ENCODE measurements at places on chromosomes 5 and 9. TPM values are rescaled to one million over a fixed set of nuclear protein-coding genes. Genes with fewer than 3 reads are reported as not detected.

Gene SGCD
- 3.2 TPM for total RNA-seq

Gene GFRA3
- total RNA-seq, result 0.82 TPM

Gene HEMGN
- not detected for total RNA-seq

Gene SLC6A3
- not detected for total RNA-seq

Gene ZDHHC11
- 2.7 TPM for total RNA-seq

Gene GMCL2
- total RNA-seq, result not detected

Gene ANGPTL2
- total RNA-seq, result 6.0 TPM

DNA sequence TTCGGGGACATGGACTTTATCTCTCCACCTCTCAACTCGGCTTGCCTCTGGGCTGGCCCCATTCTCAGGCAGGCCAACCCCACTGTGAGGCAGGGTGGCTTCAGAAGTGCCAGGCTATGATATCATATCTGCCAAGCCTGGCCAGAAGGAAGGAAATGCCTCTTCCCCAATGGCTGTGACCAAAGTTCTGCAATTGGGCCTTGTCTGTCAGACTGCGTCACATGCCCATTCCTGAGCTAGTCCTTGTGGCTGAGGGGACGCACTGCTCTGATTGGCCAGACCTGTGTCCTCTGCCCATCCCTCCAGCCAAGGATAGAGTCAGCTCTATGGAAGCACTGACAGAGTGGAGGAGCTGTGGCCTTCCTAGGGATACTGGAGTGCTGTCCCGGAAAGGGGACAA is 11.9 kb downstream of the SMIM23 start:
- DNase-seq, result no peak

- DNase-seq, result no peak
Observed at GRCh38 chr5:154844809-154845208, 5.6 kb downstream of the FAXDC2 start.

DNA sequence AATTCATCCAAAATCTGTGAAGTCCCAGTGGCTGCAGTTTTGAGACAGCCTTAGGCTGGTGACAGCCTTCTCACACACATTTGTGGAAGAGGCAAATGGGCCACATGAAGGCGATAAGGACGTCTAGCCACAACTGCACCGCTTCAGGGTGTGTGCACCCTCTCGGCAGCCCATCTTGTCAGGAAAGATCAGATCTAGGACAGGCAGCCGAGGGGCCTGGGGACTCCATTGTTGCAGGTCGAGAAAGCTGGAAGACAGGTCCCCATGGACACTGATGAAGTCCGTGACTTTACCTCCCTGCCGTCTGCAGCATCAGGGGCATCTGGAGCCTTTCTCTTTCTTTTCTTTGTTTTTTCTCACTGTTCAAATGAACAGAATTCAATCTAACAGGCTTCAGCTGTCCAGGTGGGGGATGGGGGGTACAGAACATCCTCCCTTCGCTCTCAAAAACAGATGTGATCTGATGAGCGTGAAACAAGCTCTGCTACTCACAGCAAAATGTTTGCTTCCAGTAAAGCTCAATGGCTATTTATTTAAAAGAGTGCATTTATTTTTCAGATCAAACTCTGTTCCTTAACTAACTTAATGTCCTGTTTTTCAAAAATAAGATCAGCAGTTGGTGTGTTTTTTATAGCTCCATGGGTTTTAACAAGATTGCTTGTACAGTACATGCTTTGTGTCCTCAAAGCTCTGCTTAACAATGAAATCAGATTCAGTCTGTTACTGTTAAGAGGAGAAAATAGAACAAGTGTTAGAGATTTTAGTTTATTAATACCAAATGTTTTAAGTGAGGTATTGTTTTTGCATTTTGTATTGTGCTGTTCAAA is 111.8 kb upstream of the OTULINL start:
- no peak for DNase-seq

DNA sequence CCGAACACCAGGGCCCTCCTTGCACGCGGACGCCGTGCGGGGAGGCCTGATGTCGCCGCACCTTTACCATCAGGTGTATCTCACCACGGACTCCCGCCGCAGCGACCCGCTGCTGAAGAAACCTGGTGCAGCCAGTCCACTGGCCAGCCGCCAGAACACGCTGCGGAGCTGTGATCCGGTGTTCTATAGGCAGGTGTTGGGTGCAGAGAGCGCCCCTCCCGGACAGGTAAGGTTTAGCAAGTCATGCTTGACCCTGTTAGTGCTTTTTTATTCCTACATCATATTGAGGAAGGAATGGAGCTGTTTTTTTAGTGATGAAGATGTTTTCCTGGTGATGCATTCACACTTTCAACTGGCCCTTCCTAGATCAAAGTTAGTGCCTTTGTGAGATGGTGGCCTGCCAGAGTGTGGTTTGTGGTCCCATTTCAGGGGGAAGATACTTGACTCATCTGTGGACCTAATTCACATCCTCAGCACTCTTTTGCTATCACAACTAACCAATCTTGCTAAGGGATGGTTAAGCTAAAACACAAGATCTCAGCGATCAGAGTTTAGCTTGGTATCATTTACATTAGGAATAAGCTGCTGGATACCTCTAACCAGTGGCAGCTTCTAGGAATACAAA is 2.7 kb downstream of the PCDHGC3 start:
- peak; percentile 91 for DNase-seq

GRCh38 chr9:138007918-138008841 is 130.6 kb downstream of the CACNA1B start:
- no peak for DNase-seq

DNA sequence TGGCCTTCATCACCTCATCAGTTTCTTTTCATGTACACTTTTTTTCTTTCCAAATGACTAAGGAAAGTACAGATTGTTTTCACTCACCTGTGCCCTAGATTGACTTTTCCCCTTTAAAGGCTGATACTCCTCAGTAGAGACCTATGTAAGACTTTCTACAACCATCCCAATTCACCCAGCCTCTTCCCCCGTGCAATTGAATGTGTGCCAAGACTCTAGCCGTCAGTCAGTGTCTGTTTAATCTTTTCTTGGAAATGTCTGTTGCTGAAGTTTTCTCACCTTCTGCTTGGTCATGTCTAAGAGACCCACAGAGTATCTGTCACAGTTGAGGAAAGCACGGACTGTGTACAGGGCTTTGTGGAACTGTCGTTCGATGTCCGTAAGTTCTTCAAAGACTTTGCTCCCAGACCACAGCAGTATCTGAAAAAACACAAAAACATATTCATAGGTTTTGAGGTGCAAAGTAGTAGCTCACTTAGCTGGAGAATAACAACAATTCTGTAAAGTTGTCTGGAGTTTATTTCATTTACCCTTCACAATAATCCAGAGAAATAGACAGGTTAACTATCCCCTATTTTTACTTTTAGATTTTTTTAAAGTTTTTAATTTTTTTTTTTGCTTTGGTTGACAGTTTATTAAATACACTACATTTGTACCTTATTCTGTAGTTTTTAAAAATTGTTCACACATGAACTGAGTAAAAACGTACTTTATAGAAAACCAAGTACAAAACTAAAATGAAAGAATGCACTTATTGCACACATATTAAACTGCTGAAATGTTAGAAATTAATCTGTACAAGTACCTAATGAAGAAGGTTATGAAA is 13.6 kb downstream of the PDE6A start:
- no peak for DNase-seq

- DNase-seq, result peak; percentile 0
Observed at GRCh38 chr5:180115326-180116076, 43.9 kb upstream of the RNF130 start.

GRCh38 chr5:54990841-54991258 is 5.5 kb upstream of the ESM1 start:
- no peak for DNase-seq

DNA sequence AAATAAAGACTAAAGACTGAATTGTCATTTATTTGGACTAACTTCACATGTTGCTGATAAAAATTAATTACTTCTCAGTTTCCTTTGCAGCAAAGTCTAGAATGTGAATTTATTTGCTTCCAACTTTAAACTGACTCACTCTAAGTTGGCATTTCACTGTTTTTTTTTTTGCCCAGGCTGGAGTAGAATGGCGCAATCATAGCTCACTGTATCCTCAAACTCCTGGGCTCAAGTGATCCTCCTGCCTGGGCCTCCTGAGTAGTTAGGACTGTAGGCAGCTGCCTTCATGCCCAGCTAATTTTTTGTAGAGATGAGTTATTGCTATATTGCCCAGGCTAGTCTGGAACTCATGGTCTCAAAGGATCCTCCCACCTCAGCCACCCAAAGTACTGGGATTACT is 3.5 kb downstream of the CCNB1 start:
- no peak for DNase-seq
